ENCODE measurements at places on chromosomes 6 and 20.

GRCh38 chr20:31740208-31740607 lies 1.1 kb downstream of the TPX2 start:
- no peak for DNase-seq

- DNase-seq = no peak
These were observed 232.8 kb downstream of the RNGTT start for GRCh38 chr6:88730611-88731011.

DNA sequence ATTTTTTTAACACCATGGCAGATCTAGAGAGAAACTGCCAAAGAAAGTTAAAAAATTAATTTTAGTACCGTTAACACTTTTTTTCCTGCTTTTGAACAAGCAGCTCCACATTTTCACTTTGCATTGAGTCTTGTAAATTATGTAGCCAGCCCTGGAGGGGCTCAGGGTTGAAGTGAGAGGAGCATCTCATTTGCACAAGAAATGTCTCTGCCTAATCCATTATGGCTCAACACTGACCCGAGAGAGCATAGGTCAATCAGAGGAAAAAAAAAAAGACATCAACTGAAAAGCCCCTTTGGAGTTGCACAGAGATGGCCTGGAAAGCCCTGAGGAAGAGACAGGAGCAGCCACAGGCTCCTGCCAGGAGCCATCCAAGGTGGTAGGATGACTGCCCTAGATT lies 4.3 kb upstream of the SLPI start:
- no peak for DNase-seq

GRCh38 chr20:53826597-53827291 lies 233.1 kb upstream of the ZNF217 start:
- DNase-seq = no peak

DNA sequence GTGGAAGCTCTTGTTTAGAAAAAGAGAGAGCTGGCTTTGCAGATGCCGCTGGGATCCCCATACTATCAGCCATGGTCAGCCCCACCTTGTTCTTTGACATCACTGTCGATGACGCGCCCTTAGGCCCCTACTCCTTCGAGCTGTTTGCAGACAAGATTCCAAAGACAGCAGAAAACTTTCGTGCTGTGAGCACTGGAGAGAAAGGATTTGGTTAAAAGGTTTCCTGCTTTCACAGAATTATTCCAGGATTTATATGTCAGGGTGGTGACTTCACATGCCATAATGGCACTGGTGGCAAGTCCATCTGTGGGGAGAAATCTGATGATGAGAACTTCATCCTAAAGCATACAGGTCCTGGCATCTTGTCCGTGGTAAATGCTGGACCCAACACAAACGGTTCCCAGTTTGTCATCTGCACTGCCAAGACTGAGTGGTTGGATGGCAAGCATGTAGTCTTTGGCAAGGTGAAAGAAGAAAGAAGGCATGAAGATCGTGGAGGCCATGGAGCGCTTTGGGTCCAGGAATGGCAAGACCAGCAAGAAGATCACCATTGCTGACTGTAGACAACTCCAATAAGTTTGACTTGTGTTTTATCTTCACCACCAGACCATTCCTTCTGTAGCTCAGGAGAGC lies 2.4 kb upstream of the BLCAP start:
- no peak for DNase-seq

GRCh38 chr6:3421791-3422434 lies 34.9 kb downstream of the SLC22A23 start:
- DNase-seq = no peak

DNA sequence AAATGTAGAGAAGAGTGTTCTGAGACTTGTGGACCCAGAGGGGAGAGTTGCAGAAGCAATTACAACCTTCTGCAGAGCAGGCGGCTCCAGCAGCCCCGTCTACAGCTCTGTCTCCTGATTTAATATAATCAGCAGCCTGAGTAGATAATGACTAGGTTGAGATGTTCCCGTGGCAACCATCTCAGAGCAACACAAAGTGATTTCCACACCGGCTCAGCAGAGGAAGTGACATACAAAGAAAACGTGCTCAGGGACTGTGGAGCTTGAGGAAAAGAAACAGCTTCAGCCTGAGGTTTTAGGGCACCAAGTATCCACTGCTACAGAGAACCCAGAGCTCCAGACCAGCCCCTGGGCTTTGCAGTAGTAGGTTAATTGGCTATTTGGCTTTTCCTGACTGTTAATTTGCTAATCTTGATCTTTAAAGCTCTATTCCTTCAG lies 136.4 kb downstream of the MTFR2 start:
- DNase-seq = no peak

DNA sequence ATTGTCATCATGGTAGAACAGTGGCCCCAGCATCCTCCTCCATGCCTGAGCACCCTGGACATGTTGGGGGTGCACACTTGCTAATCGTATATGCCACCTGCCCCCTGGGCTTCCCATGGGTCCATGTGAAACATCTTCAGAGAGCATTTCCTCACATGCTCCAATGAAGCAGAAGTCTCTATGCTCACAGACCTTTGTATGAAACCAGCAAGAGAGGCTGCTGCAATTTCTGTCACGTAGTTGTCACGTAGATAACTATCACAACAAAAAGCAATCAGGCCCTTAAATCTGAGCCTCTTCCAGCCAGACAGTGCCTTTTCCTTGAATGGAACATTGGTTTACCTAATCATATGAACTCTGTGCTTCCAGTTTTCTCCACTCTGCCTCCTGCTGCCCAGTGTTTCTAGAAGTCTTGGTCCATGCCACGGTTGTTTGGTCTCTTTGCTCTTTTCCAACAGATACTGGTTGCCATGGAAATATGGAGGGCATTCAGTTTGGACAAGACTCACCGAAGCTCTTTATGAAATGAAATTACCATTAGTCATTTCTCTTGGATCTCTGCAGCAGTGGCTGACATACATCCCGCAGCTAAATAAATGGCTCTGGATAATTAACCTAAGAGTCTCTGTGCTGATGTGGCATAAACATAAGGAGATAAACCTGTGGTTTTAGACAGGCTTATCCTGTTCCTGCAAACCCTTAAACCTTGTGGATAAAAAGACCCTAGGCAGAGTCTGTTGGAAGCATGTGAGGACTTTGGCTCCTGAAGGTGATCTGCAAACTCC lies 172.8 kb upstream of the SYNDIG1 start:
- DNase-seq = no peak

Measured in GM18507 (cell line).